HuH-7.5 (cell line): ENCODE measurements at places on chromosomes 1 and 21.

DNA sequence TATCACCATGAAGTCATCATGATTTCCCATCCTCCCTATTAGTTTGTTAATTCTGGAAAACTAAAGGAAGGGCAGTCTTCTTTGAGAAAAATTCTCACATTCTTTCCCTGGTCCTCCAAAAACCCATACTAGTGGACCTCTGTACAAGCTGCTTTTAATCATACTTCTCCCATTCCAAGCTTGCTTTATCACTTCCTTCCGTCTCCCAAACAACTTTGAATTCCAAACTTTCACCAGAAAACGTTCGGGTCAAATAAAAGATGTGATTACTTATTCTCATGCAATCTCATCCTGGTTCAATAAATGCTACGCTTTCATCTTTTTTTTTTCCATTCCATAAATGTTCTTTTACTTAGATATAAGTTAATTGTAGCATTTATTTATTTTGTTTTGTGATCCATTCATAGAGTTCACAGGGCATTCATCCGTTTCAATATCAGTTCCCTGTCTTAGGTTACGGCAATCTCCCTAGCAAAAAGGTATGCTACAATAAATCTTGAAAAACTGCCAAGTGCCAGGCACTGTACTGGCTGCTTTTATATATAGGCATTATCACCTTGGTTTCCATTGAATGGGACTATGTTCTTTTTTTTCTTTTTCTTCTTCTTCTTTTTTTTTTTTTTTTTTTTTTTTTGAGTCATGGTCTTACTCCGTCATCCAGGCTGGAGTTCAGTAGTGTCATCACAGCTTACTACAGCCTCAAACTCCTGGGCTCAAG lies 100.2 kb upstream of the GREM2 start:
- DNase-seq: no peak

- DNase-seq: no peak
Measured at GRCh38 chr1:74772945-74773344, 40.0 kb downstream of the TYW3 start.

GRCh38 chr1:21368515-21369289 lies 71.2 kb upstream of the NBPF3 start:
- DNase-seq: peak; percentile 56

DNA sequence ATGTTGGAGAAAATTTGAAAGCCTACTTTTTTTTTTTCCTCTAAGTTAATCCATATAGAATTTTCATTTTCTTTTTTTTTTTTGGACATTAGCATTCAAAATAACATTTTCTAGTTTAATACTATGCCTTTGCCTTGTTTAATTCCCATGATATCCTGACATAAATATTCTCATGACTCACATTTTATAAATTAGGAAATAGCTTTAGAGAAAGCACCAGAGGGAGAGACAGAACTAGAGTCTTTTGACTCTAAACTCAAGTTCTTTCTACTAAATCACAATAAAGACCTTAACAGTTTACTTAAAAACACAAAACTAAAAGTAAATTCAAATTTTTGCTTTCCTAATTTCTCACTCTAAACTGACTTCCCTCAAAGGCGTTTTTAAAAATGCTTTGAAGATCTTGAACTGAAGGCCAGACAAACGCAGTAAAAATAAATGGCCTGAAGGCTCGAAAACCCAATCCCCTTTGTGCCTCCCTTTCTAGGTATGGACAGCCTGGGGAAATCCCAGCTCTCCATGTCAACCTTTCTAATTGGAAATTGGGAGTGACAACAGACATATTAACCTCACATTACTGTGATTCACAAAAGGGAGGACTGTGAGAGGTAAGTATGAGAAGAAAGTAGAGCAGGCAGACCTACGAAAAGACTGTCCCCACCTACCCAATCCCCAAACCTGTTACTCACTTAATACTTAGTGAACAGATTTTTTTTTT lies 104.6 kb downstream of the ENAH start:
- DNase-seq: no peak

DNA sequence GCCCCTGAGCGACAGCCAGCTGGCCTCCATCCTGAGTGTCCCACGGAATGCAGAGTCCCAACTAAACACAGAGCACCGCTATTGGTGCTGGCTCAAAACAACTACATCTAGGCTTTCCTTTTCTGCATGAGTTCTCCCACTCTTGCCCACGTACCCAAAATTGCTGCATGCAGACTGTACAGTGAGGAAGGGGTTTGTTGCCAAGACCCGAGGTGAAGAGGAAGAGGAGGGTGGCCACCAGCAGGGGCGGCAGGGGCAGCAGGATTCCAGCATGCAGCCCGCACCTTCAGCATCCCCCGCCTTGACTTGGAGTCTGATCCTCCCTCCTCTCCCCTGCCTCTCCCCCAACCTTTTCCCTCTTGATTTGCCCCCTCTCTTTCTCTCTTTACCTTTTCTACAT lies 8.0 kb downstream of the S100A9 start:
- no peak for DNase-seq
